ENCODE measurements at places on chromosomes 3 and 15. TPM values are rescaled to one million over a fixed set of nuclear protein-coding genes. Genes with fewer than 3 reads are reported as not detected.

DNA sequence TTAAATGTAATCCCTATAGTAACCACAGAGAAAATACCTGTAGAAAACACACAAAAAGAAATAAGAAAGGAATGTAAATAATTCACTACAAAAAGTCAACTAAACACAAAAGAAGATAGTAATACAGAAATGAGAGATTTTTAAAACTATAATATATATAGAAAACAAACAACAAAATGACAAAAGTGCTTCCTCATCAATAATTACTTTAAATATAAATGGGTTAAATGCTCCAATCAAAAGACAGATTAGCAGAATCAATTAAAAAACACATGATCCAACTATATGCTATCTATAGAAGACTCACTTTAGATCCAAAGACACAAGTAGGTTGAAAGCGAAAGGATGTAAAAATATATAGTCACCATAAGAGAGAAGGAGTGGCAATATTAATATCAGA is 45.8 kb downstream of the FRMD5 start:
- no peak for DNase-seq

GRCh38 chr15:88040516-88040915 is 216.0 kb downstream of the NTRK3 start:
- DNase-seq: no peak

GRCh38 chr3:107412376-107412775 is 35.1 kb downstream of the CCDC54 start:
- DNase-seq: no peak

DNA sequence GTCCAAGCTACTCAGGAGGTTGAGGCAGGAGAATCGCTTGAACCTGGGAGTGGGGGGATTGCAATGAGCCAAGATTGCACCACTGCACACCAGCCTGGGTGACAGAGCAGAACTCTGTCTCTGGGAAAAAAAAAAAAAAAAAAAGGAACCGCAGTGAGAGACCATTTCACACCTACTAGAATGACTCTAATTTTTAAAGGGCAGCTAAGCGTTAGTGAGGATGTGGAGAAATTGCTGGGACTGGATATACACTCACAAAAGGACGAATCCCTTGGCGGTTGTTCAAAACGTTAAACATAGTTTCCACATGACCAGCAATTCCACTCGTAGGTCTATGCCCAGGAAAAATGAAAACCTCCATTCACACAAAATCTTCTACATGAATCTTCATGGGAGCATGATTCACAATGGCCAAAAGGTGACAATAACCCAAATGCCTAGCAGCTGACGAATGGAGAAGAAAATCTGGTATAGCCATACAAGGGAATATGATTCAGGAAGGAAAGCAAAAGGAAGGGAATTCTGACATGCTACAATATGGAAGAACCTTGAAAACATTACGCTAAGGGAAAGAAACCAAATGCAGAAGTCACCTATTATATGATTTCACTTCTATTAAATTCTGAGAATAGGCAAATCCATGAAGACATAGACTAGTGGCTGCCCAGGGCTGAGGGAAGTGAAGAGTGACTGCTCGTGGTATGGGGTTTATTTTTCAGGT is 127.0 kb downstream of the CHSY1 start:
- no peak for DNase-seq

DNA sequence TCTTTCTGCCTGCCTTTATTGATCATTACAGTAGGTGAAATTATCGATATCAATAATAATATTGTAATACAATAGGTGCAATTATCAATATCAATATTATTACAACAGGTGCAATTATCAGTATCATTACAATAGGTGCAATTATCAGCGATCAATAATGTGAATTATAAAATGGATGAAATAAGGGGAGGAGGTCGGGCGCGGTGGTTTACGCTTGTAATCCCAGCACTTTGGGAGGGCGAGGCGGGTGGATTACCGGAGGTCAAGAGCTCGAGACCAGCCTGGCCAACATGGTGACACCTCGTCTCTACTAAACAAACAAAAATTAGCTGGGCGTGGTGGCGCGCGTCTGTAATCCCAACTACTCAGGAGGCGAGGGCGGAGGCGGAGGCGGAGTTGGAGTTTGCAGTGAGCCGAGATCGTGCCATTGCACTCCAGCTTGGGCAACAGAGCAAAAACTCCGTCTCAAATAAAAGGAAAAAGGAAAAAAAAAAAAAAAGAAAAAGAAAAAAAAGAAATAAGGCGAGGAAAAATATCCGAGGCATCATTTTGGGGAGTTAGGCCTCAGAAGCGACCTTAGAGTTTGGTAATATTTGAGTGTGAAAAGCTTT is 611 bp upstream of the BNIP2 start:
- DNase-seq: no peak

- DNase-seq: no peak
These were observed 9.5 kb downstream of the FAM3D start for GRCh38 chr3:58657036-58657520.

GRCh38 chr3:129794311-129795185 is 99.0 kb downstream of the TMCC1 start:
- peak; percentile 2 for DNase-seq

GRCh38 chr3:7843441-7843840 is 658.2 kb upstream of the LMCD1 start:
- peak; percentile 8 for DNase-seq

GRCh38 chr15:67944010-67944641 is 104.3 kb upstream of the RNU6-1 start:
- DNase-seq: no peak

- DNase-seq: no peak
These were observed 426.5 kb downstream of the IGSF11 start for GRCh38 chr3:118607915-118608820.

DNA sequence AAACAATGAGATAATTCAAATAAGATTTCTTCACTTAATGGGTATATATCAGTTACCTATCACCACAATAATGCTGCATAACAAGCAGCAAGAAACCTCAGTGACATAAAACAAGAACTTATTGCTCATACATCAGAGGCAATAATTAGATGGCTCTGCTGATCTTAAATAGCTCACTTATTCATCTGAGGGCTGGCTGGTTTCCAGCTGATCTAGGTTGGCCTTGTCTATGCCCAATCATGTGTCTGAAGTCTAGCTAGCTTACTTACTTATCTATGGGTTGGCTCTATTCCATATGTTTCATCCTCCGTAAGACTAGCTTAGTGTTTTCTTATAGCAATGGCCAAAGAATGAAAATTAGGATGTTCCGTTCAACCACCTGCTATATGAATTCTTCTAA is 109.4 kb upstream of the AGTR1 start:
- DNase-seq: no peak

- DNase-seq: no peak
These were observed 283.9 kb downstream of the GRM7 start for GRCh38 chr3:7144697-7145308.

DNA sequence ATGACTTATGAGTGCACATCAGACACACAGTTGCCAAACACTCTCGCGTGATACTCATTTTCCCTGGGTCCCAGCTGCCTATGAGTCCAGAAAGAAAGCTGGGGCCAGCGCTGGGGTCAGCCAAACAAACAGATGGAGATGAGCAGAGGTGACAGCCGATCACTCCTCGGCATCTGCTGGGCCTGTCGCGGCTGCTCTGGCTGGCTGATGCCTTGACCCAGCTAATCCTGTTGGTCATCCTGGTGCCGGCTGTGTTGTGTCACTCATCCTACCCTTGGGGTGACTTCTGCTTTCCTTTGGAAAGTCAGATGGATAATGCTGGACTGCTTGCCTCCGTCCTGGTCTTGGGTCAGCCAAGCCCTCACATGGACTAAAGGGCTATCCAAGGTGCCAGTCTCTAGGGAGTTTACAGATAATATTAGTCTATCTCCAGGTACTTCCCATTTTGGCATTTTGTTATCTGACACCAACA is 105.3 kb upstream of the PDZRN3 start:
- no peak for DNase-seq

Gene IL17RD
- total RNA-seq: 18.3 TPM

Gene ISG20
- total RNA-seq: 3.5 TPM

Gene RBP2
- not detected for total RNA-seq

Gene CD200
- total RNA-seq: 12.2 TPM

Gene AP3B2
- 0.89 TPM for total RNA-seq

Gene ROBO1
- total RNA-seq: 138 TPM

Gene SMAD6
- total RNA-seq: 16.2 TPM
